Left cardiac atrium (tissue), 4 donors: ENCODE measurements at places on chromosomes 7 and 10. TPM values are rescaled to one million over a fixed set of nuclear protein-coding genes. Genes with fewer than 3 reads are reported as not detected.

The BMPER gene
- 6.2 TPM for total RNA-seq

The BMS1 gene
- 11.8 TPM for total RNA-seq

- no peak for DNase-seq
Measured at GRCh38 chr7:42750172-42750571, 161.7 kb downstream of the C7orf25 start.

GRCh38 chr10:4848356-4849041 is 22.5 kb downstream of the AKR1E2 start:
- no peak for DNase-seq

DNA sequence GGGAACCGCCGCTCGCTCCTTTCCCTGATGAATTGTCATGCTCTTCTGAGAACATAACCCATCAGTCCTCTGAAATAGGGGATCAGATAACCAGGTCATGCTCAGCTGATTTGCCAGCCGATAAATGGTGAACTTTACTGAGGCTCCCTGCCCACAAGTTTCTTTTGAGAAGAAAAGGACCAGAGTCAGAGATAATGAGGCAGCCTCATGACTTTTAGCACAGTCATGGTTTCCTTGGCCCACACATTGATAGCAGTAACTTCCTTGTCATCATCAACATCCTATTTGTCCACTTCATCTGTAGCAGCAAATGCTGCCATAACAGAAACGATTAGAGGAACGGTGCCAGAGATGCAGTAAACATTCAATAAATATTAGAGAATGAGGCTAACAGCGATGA is 509.0 kb downstream of the GATA3 start:
- DNase-seq, result no peak
